ENCODE measurements at places on chromosomes 6 and 20. TPM values are rescaled to one million over a fixed set of nuclear protein-coding genes. Genes with fewer than 3 reads are reported as not detected.

PBOV1 gene
- not detected for total RNA-seq

NR2E1 gene
- not detected for total RNA-seq

FGD2 gene
- total RNA-seq: not detected

MUC22 gene
- 0.01 TPM for total RNA-seq

Measured in A549 treated with DMSO at 1 μM for 4 hours (cell line).